ENCODE measurements at places on chromosomes 3 and 15.

DNA sequence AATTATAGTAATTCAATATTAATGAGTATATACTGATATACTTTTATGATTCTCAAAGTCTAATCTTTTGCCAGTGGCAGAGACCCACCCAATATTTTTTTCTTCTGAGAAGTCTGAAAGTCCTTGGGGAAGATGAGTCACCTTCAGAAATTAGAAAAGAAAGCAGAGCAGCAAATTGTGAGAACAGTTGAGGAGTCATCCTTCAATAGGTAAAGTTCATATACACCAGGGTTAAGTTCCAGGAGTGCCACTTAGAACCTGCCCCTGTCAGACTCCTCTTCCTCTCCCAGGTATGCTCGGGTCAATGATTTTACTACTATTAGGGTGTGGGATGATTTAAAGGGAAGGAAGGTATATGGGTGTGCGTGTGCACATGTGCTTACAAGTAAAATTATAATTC, 7.1 kb downstream of the CLRN1 start:
- no peak for DNase-seq

- no peak for DNase-seq
Measured at GRCh38 chr3:63240381-63240902, 37.7 kb upstream of the SYNPR start.

DNA sequence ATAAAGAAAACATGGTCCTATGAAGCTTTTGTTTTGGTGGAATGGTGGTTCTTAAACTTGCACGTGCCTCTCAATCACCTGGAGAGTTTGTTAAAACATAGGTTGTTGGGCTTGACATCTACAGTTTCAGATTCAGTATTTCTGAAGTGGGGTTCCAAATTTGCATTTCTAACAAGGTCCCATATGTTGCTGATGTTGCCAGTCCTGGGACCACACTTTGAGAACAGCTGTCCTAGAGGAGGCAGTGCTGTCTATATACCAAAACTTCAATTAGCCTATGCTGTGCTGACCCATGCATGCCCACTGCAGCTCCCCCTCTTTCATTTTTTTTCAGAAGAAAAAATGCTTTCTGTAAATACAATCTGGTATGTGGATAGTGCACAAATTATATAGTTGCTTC, 31.3 kb downstream of the ALCAM start:
- no peak for DNase-seq

- DNase-seq, result no peak
Measured at GRCh38 chr3:127902486-127902885, 12.5 kb upstream of the KBTBD12 start.

DNA sequence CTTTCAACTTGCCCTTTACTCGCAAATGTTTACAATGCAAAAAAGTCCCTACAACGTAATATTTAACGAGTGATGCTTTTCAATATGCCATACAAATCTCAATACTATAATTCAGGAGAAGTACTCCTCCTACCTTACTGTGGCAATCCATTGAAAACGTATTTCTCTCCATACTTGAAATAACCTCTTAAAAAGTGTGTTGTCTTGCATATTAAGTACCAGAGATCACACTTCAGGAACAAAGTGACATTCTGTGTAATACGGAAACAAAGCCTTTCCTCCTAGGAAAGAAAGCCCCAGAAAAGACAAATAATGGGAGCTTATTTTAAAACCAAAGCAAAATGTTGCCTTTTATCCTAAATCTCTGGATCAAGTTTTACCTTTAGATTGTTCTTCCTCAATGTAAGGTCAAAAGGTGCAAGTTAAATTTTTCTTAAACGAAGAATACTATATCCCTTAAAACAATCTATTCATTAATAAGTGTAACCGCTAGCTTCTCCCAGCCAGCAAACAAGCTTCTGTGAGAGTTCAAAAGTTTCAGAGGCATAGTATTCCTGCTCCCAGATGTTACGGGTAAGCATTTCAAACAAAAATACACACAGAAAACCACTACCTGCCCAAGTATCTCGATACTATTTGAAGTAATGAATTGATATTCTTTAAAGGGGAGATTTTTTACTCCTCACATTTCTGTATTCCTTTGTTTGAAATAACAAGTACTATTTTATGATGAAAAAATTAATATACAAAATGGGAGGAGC, 1.7 kb downstream of the TJP1 start:
- DNase-seq, result no peak

- DNase-seq, result no peak
Measured at GRCh38 chr3:183161552-183162336, 790 bp downstream of the LAMP3 start.

DNA sequence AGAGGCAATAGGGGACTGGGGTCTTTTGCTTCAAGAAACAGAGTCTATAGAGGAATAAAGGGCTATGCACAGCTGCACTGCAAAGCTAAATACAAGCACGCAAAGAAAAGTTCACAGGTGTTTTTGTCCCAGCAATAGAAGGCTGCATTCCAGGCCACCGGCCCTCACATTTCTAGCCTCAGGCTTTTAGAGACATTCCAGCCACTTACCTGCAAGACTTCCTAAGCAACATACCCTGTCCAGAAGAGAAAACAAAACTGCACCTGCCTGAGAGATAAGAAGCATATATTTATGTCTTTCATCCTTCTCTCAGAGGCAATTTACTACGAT, 220.5 kb downstream of the OPA1 start:
- no peak for DNase-seq

GRCh38 chr3:42786212-42786611, 13.2 kb upstream of the CCDC13 start:
- DNase-seq, result no peak

DNA sequence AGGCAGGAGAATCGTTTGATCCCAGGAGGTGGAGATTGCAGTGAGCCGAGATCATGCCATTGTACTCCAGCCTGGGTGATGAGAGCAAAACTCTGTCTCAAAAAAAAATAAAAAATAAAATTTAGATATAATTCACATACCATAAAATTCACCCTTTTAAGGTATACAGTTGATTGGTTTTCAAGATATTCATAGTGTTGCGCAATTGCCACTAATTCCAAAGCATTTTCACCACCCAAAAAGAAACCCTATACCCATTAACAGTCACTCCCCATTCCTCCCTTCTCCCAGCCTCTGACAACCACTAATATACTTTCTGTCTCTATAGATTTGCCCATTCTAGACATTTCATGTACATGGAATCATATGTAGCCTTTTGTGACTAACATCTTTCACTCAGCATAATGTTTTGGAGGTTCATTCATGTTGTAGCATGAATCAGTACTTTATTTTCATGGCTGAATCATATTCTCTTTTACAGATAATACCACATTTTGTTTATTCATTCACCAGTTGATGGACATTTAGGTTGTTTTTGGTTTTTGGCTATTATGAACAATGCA, 116.7 kb downstream of the RASA2 start:
- no peak for DNase-seq

DNA sequence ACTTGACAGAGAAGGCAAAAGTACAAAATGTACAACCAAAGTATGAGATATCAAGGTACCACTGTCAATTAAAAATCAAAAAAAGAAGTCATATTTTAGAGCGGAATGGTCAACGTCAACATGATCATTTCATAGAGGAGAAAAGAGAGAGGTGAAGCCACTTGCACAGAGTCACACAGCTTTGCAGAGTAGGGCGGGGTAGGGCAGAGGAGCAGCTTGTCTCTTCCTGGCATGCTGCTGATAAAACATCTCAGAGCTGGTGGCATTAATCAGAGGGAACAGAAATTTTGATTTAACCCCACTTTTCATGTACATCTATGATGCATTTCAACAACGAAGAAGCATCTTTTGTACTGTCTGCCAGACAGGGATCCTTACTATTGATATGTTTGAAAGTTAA, 5.2 kb upstream of the IGF1R start:
- no peak for DNase-seq

DNA sequence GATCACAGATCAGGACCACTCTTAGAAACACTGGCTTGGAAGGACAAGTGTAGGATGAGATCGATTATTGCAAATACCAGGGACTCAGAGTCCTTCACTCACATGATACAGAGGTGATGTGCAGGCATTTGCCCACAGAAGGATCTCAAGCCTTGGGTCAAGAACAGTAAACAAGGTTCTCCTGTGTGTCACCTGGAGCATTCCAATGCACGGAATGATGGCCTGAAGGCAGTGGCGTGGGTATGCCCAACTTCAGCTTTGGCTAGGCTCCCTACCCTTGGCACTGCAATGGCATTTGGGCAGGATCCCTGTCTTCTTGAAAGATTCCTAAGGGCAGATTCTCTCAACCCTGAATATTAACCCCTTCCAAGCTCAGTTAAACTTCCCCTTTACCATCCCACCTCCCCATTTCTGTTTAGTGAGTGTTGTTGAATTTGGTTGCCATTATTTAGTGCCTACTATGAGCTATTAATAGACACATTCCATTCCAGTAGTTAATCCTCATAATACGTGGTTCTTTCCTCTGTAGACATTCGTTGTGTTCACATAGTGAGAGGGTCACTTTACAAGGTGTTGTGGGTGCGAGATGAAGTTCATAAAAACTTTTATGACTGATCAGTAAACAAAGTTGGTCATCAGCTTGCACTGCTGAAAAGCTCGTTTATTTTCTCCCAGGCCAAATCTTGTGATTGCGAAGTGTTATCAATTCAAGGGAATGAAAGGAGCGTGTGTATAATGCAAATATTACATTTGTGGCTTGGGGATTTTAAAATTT, 1.1 kb upstream of the LZTFL1 start:
- no peak for DNase-seq

DNA sequence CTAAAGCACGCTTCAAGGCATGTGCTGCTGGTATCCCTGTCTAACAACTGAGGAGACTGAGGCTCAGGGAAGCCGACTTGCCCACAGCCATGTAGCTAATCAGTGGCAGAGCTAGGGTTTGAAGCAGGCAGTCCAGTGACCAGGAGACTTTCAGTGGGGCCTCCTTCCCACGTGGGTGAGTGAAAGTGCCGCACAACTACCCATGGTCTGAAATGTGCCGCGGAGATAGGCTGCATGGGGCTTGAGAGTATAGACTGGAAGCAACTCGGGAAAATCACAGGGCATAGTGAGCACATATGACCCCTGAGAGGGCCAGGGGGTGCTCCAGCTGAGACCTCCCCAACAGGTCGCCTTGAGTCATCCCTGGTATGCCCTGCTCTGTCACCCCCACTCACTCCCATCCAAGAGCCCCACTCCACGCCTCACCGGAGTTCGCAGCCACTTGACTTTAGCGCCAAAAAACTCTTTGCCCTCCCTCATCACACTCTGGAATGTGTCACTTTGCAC, 19.1 kb downstream of the FAM174B start:
- DNase-seq, result no peak

GRCh38 chr3:112904786-112905185, 58.1 kb upstream of the CD200R1L start:
- no peak for DNase-seq

- no peak for DNase-seq
Measured at GRCh38 chr3:61347981-61348380, 96.7 kb upstream of the FHIT start.

- no peak for DNase-seq
Measured at GRCh38 chr3:131233900-131234668, 147.5 kb upstream of the NUDT16 start.

DNA sequence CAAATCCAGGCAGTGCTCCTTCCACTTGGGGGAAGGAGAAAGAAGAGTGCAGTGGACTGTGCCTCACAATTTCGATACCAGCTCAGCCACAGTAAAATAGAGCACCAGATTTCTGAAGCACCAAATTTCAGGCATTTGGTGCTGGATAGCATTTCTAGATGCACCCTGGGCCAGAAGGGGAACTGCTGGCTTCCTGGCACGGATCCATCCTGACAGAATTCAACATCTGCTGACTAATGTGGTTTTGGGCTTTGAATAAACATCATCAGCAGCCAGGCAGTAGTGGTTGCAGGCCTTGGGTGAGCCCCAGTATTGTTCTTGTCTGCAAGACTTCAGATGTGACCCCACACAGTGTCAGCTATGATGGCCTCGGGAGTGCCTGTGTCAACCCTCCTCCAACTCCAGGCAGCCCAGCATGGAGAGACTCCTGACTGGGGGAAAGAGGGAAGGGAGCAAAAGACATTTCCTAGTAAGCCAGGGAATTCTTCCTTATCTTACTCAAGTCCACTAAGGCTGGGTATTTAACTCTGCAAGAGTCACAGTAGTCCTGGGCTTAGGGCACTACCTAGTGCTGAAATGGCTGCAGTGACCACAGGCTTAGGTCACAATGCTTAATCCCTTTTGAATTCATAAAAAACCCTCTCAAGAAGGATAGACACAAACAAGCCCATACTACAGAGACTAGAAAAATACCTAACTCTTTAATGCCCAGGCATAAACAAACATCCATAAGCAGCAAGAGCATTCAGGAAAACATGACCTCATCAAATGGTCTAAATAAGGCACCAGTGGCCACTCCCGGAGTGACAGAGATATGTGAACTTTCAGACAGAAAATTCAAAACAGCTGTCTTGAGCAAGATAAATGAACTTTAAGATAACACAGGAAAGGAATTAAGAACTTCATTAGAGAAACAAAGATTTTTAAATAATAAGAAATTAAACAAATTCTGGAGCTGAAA, 74.7 kb downstream of the SPATA16 start:
- DNase-seq, result no peak

GRCh38 chr3:100928638-100929428, 64.4 kb downstream of the ABI3BP start:
- DNase-seq, result no peak

DNA sequence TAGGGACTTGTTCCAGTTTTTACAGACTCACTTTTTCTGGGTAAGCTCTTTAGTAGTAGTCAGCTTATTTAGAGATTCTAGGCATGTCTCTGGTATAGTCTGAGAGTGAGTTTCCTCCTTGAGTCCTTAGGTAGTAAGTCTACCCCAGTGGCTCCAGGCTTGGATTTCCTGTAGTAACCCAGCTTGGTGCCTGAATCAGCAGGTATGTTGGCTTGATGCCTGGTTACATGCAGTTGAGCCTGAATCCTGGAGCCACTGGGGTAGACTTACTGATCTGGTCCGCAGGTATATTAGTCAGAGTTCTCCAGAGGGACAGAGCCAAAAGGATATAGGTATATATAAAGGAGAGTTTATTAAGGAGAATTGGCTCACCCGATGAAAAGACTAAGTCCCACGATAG, 85.8 kb upstream of the RBMS3 start:
- DNase-seq, result no peak

- no peak for DNase-seq
Measured at GRCh38 chr3:127772273-127772672, 50.0 kb downstream of the MGLL start.

GRCh38 chr15:36726224-36726623, 146.8 kb downstream of the CDIN1 start:
- no peak for DNase-seq

GRCh38 chr3:165744025-165744424, 93.2 kb downstream of the BCHE start:
- DNase-seq, result no peak

DNA sequence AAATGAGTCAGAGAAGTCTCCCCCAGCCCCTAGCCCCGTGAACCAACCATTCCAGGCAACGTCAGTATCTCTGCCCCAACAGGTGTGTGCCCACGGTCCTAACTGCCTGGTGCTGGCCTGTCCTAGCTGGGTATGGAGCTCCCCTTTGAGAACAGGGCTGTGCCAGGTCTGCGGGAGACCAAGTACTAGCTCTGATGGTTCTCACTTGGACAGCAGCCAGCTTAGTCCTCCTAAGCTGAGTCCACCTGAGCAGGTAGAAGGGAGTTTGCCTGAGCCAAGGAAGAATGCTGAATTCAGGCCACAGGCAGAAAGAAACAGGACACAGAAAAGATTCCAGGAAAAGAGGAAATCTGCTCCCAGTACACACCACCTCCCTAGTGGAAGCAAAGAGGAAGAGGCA, 33.1 kb upstream of the PARL start:
- DNase-seq, result no peak
